D341Med (cell line): ENCODE measurements at places on chromosomes 16 and 17.

DNA sequence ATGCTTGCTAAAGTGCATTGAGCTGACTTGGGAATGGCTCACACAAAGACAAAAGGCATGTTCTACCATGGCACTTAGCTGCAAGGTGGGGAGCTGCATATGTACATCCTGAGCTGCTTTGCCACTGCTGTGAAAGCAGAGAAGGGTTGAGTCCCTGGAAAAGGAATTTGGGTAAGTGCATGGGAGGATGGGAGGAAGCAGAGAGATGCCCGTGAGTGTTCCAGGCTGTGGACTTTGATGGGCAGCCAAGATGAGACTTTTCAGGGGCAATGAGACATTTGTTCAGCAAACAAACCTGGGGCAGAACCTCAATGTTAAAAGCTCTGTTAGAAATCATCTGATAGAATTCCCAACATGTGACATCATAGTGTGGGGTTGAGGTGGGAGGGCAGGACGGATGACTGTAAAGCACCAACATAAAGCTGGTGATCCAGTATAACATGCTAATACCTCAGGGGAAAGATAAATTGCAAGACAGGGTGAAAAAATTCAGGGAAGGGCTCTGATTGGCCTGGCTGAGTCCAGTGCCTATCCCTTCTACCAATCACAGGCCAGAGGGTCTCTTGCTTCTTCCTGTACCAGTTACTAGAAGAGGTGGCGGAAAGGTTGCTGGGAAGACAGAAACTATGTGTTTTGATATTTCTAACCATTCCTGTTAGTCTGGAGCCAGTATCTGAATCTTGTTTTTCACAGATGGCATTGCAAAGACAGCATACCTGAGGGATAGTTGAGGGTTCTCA lies 163.2 kb downstream of the UTP18 start:
- DNase-seq, result no peak

DNA sequence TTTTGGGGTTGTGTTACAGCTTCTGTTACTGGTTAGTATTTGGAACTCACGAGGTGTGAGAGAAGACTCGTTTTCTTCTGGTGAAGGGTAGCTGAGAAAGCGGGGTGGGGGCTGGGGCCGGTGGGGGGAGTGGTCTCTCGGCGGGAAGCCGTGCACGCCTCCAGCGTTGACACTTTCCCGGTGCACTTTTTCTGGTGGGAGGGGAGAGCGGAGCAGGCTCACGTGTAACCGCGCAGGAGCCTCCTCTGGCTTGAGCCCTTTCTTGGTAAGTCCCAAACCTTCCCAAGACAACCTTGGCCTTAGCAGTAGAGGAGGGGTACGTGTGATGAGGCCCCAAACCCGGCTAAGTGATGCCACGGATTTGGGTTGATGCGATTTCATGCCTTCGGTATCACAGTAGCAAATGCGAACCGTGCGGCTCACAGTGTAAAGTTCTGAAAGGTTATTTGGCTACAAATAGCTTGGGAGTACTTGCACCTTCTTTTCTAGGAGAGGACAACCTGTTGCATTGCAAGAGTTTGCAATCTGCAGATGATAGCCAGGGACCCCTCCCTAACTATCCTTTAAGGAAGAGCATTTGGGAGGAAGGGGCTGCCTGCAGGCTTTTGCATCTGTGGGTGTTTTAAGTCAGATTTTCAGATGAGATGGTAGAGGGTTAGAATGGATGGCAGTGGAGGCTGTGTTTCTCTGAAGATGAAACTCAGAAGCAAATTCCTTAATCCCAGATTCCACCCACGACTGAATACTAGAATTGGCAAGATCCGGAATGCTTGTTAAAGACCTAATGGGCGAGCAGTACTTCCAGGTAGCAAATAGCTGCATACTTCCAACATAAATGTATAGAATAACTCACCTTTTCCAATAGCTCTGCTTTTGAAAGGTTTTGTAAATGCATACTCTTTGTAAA lies 1.5 kb downstream of the HLF start:
- no peak for DNase-seq

GRCh38 chr17:58353389-58353825 lies 1.4 kb upstream of the SUPT4H1 start:
- DNase-seq, result no peak

- DNase-seq, result no peak
Observed at GRCh38 chr17:70298929-70299531, 129.7 kb downstream of the KCNJ2 start.

- DNase-seq, result peak; percentile 88
Observed at GRCh38 chr17:35930211-35931065, at the start of gene RDM1. Gene RDM1, minus strand, starts transcription at chr17:35930773. Its CDS starts 46 bp downstream, at chr17:35930727.

DNA sequence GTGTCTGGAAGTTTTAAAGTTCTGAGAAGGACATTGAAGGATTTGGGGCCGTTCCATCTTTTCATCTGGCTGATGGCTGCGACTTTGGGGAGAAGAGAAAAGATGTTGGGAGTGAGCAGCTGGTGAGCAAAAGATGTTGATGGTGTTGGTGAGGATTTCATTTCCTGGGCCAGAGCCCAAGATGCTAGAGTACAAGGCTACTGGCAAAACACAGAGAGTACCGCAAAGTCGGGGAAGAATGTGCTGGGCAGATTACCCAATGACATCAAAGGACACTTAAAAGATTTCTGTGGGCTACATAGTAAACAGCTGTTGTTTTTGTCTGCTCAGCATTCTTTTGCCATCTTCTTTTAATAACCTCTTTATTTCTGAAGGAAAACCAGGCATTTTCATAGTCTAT lies 49.4 kb upstream of the GAS7 start:
- no peak for DNase-seq
